ENCODE measurements at places on chromosomes 3 and 15. TPM values are rescaled to one million over a fixed set of nuclear protein-coding genes. Genes with fewer than 3 reads are reported as not detected.

DNA sequence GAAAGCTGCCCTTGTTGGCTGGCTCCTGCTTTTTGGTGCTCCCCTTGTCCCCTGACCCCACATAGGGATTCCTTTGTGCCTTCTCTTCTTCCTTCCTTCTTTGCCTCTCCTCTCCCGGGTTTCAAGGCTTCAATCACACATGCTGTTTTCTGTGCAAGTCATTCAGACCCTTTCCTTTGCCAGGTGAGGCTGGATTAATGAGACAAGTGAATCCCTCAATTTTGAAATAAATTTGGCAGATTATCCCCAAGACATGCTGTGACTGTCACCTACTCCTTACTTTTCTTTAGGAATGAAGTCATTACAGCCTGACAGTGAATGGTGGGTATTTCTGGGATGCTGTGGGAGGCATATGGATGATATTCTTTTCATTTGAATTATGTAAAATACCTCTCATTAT lies 259.0 kb upstream of the RGMA start:
- DNase-seq: no peak

CIB2 gene
- polyA plus RNA-seq: 6.1 TPM

CILP gene
- polyA plus RNA-seq: 0.03 TPM

GRCh38 chr3:124053871-124054270 lies 61.9 kb upstream of the ROPN1 start:
- no peak for DNase-seq

DNA sequence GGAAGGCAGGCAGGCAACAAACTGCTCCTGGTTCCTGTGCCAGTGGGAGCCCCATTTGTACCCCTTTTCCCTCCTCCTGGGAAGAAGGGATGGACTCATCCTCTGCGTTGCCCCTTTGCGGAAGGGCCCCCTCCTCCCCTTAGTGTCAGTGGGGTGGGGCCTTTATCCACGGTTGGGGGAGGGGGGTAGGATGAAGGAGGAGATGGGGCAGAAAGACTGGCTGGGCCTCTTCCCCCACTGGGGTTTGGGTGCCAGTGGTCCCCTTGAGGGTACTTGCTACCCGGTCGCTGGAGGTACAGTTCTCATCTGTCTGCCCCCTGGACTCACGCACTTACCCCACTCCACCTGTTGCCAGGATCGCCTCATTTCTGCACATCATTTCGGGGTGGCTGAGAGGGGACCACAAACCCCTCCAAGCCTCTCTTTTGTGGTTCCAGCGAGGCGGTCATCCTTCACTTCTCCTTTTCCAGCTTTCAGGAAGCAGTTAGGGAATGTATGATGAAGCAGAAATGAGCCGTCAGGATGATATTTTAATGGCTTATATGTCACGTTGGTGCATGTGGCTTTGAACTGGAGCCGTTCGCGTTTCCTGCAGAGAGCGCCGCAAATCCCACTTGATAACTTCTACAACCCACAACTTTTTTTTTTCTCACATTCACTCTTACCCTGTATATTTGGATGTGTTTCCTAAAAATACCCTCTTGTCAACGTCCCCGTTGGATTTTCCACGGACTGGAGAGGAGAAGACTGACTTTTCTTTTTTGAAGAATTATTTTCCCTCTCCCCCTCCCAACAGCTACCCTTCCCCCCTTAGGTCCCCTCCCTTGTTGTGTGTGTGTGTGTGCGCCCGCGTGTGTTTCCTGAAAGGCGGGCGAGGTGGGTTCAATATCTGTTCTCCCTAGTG lies at the start of gene ZIC4:
Gene ZIC4, minus strand, starts transcription at position 516 of the 904 bp plus-strand sequence. CDS start 3,746 bp downstream, outside the sequence.
- no peak for DNase-seq

DNA sequence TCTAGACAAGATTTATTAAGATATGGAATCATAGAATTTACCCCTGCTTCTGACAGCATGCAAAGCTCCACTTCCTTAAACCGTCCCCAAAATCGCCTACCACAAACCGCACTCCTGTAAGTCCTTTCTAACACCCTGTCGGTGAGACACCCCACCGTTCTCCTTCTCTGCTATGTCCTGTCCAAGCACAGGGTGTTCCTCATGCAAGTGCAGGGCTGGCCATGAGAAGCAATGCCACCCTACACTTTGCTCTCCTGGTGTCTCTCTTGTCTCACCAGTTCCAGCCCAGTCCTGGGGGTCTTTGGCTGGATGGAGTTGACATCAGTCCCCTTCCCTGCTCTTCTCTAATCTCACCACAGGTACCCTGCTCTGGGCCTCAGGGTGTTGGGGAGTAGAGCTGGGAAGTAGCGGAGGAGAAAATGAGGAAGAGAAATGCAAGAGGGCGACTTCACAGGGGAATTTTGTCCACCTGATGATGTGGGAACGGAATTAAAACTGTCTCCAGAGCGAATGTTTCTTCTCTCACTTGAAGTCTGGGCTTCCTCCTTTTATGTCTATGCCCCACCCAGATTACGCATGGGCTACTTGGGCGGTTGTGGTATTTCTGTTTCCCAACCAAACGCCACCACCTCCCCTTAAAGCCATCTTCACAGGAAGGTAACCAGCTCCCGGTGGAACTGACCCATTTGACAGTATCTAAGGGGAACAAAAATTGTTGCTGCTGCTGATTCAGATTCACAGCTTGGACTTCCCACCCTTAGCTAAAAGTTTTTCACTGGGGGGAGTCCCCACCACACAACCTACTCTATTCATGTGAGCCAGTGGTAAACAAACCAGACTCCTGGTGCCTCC lies 49.9 kb downstream of the CASR start:
- DNase-seq: no peak

GRCh38 chr3:171636666-171637065 lies 173.6 kb downstream of the PLD1 start:
- no peak for DNase-seq

GALNT15 gene
- not detected for polyA plus RNA-seq

NMD3 gene
- 65.2 TPM for polyA plus RNA-seq

RLBP1 gene
- polyA plus RNA-seq: not detected
